Heart right ventricle (tissue), 16 donors: ENCODE measurements at places on chromosomes 5 and 9.
A peak's percentile ranks its signal among the peaks of the same experiment; 100 is the strongest.

DNA sequence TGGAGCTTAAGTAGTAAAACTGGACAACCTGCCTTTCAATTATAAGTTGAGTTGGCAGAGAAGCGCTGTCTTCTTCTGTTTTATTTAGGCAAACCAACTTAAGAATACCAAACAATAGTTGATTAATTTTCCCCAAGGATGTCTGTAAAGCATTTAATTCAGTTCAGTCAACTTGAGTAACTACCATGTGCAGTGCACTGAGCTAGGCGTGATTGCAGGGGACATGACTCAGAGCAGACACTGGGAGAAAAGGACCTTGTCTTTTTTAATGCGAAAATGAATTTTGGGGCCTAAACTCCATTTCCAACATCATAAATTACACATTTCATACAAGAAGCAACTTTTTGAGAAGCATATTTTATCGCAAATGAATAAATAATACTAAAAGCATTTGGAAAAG is 66.3 kb downstream of the FBXL7 start:
- no peak for DNase-seq

- no peak for DNase-seq
Measured at GRCh38 chr5:176636426-176636825, 6.0 kb downstream of the EIF4E1B start.

GRCh38 chr9:68492806-68493205 is 47.9 kb downstream of the TMEM252 start:
- no peak for DNase-seq

DNA sequence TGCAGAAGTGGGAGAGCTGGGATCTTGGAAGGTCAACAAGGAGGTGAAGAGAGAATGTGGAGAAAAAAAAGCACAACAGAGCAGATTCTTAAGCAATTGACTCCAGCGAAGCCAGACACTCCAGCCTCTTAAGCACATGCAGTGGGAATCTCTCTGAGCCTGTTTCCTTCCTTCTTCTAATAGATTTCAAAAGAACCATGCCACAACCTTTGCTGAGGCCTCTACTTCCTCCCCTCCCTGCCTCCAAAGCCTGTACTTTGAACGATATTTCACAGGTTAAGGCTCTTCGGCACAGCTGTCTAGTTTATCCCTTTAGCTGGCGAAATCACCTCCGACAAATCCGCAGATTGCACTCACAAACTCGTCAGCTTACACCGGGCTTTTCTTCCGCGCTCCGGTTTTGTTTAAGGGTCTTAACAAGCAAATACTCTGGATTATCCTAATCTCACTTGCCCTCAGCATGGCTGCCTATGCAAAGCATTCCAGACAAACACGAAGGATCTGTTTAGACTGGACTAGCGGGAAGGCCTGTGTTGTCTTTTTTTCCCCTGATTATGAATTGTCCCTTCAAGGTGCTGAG is 211.6 kb upstream of the PANK3 start:
- no peak for DNase-seq

- DNase-seq, result no peak
Measured at GRCh38 chr5:34834794-34835089, 4.2 kb upstream of the TTC23L start.

DNA sequence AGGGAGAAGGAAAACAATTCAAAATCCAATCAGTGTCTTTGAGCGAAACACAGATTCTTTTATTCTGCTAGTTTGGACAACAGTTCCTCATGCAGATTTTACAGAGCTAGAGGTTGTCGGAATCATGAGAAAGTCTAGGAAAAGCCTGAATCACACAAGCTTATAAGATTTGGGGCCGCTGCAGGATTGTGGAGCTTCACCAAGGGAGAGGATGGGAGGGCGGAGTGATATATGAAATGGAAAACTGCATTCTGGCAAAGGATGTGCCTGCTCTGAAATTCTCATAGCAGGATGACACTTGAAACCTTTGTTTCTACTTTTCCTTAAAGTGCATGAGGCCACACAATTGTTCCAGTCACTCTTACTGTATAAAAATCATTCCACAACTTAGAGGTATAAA is 134.3 kb downstream of the OR2K2 start:
- no peak for DNase-seq

GRCh38 chr9:124280176-124280691 is 22.5 kb downstream of the NEK6 start:
- peak; percentile 71 for DNase-seq

DNA sequence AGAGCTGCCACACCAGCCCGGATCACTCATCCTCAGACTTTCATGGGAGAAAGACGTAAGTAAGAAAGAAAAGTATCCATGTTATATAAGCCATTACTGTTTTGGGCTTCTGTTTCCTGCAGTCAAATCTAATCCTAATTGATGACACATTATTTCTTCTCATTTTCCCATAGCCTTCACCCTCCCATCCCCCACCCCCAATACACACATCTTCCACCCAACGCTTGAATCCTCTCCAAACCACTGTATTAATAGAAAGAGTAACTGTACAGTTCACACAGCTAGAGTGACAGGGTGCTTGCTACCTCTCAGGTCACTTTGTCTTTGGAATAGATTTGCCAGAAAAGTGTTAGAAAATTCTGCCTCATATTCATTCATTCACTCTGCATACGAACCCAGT is 69.3 kb upstream of the IL17B start:
- no peak for DNase-seq

- no peak for DNase-seq
Measured at GRCh38 chr5:151078490-151079262, 2.2 kb downstream of the TNIP1 start.

GRCh38 chr5:5017827-5018577 is 122.1 kb upstream of the ADAMTS16 start:
- DNase-seq, result no peak

- DNase-seq, result no peak
Measured at GRCh38 chr5:160075073-160075472, 44.2 kb downstream of the PWWP2A start.

- DNase-seq, result peak; percentile 77
Measured at GRCh38 chr5:179275941-179276837, 69.1 kb downstream of the ADAMTS2 start.

DNA sequence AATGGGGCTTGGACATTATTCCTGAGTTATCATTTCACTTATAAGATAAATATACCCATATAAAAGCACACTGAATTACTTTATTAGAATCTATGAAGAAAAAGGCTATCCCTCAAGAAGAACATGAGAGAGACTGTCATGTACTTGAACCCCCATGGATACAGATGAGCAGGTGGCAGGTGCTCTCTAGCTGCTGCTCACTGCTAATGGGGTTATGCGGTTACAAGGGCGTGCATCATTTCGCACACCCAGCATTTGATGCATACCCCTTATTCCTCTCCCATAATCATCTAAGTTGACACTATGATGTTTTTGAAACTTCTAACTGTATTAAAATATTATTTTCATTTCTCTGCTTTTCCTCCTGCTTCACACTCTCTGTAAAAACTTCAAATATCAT is 16.4 kb downstream of the ITK start:
- DNase-seq, result no peak

GRCh38 chr9:117091529-117091928 is 323.3 kb downstream of the ASTN2 start:
- no peak for DNase-seq
